ENCODE measurements at places on chromosomes 16 and 17.
A peak's percentile ranks its signal among the peaks of the same experiment; 100 is the strongest.

DNA sequence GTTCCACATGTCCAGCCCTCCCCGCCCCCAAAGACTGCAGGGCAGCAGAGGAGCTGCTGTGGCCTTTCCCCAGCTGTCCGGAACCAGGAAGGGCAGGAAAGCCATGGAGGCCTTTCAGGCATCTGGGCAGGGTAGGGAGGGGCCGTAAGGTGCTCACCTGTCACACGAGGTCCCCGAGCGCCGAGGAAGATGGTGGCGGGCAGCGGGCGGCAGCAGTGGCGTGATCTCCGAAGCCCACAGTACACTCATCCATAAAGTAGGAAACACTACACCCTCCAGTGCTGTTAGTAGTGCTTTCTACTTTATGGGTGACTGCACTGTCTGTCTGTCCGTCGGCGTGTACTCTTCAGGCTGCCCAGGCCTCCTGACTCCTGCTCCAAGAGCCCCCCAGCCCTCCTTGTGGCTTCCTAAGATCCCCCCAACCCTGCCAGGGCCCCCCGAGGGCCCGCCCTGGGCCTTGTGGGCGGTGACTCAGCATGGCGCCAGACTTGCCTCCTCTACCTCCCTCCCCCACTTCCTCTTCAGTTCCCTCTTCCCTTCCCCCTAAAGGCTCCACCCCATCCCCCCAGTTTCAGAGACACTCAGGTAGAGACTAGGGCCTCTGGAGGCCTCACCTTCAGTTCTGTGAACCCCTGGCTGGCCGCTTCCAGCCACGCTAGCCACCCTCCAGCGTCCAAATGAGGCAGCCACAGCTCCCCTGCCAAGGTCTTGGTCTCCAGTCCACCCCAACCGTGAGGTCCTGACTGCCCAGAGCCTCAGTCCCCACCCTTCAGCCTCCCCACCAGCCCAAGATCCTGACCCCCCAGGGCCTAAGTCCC, 2.6 kb upstream of the TSPOAP1 start:
- no peak for DNase-seq

- DNase-seq = no peak
Observed at GRCh38 chr17:64080174-64080618, 49.7 kb downstream of the ERN1 start.

- DNase-seq = peak; percentile 80
Observed at GRCh38 chr17:57995076-57995956, 7.3 kb upstream of the VEZF1 start.

GRCh38 chr17:8019665-8020650, 17.5 kb downstream of the GUCY2D start:
- no peak for DNase-seq

- DNase-seq = no peak
Observed at GRCh38 chr17:63692195-63692816, 7.6 kb downstream of the LIMD2 start.

GRCh38 chr17:78654325-78654724, 77.1 kb upstream of the DNAH17 start:
- DNase-seq = no peak

- DNase-seq = no peak
Observed at GRCh38 chr16:55834049-55834448, 1.2 kb upstream of the CES1 start.

- DNase-seq = no peak
Observed at GRCh38 chr17:69749911-69750310, 325.1 kb upstream of the KCNJ16 start.

DNA sequence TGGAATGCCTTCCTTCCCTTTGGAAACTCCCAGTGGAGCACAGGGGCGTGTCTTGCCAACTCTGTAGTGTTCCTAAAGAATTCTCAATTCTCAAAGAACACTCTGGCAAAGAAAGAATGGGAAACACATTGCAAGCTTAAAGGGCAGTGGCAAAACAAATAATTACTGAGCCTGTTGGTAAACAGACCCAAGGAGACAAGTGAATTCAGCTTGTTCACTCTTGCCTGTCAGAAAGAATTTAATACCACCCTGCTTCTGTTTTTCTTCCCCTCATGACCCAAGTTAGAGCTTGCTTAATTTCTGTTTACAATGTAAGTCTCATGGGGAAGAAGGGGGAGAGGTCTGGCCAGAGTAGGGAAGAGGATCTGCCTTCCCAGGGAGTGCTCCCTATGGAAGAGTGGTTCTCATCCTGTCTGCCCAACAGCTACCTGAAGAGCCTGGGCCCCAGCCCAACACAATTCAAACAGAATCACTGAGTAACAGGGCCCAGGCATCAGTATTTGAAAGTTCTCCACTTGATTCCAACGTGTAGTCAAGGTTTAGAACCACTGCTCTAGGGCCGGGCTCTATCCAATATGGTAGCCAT, 386.0 kb downstream of the SLC39A11 start:
- no peak for DNase-seq

GRCh38 chr17:45061606-45062205, 589 bp downstream of the NMT1 start:
- DNase-seq = no peak

- peak; percentile 29 for DNase-seq
Observed at GRCh38 chr17:4969551-4970173, 2.0 kb upstream of the SPAG7 start.

DNA sequence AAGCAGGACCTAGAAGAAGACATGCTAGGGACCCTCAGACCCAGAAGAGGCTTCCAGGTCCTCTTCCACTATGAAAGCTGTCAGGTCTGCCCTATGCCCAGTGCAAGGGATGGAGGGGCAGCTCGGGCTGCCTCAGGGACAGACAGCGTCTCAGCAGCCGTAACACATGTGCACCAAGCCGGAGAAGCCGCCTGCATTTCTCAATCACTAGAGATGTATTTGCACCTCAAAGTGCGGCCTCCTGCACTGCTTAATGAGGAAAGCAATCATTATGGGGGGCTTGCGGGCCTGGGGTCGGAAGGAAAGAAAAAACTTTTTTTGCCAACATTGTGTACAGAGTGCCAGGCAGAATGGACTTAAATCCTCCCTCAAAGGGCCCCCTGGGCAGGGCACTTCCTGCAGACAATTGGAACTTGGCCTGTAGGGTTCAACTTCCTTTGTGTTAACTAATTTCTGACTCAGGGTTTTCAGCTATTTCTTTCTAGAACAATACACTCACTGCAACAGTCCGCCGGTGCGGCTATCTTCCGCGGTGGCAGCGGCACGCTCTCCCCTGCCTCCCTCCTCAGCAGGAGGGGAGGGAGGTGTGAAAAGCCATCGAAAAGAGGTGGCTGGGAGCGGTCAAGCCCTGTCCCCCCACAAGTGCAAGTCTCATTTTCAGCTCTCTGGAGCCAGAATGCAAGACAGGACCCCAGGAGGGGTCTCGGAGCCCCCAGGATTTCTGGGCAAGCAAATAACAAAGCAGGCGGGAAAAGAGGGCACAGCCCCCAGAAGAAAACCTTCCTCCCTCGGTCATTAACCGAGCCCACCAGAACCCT, 101.2 kb downstream of the ZNF423 start:
- no peak for DNase-seq

GRCh38 chr16:19776147-19776546, 58.1 kb downstream of the IQCK start:
- no peak for DNase-seq

DNA sequence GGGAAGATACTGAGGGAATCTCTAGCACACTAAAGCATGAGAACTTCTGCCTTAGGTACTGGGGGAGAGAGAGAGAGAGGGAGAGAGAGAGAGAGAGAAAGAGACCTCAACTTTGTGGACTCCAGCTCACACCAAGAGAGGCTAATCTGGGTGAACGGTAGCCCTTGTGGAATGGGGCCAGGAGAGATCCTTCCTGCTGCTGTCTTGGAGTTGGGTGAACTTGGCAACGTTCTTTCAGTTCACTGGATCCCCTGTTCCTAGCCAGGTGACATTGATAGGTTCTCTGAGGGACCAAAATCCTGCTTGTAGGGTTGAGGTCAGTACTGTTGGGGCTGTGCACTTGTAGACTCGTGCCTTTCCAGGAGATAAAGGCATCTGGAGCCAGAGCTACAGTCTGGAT, 26.5 kb upstream of the WFIKKN2 start:
- no peak for DNase-seq

DNA sequence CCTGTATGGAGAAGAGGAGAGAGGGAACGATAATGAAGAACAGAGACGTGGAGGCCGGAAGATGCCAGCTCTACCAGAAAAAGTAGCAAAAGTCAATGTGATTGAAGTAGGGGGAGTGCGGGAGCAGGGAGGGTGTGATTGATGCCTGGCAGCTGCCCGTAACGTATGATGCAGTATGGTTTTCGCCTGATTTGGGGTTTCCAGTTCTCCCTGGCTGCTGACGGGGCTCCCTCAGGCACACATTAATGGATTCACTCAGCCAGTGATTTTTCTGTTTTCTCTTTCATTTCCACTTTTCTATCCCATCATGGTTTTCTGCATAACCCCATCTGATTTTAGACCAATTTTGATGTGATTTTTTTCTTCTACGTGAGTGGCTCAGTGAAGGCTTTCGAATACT, 62.1 kb downstream of the PRKCA start:
- DNase-seq = no peak

- no peak for DNase-seq
Observed at GRCh38 chr17:78045316-78045715, 83.2 kb downstream of the TMC6 start.

DNA sequence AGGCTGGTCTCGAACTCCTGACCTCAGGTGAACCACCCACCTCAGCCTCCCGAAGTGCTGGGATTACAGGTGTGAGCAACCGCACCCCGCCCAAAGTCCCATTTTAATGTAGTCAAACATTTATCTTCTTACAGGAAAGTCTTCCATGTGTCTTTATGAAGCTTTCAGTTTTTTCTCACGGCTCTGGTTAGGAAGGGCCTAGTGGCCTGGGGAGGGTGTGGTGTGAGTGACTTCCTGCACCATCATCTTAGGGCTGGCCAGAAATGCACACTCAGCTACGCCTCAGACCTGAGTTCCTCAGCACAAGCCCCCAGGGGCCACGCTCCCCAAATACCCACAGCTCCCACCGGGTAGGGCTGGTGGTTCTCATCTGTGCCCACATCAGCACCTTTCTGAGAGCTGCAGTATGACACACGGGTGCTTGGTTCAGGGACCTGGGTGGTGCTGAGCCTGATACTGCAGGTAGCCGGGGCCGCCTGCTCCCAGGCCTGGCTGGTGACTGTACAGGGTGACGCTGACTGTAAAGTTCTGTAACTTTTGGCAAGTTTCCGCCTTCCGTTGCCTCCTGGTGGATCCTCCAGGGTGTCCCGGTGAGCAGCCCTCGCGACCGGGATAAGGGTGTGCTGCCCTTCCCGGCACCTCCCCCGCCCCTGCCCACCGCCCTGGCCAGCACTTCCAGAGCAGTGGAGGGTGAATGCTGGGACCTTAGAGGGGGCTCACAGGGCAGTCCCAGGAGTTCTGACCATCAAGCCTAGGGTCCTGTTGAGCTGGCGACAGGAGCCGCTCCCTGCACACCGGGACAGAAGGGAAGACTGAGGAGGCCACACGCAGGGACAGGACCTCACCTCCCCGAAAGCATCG, 52.5 kb downstream of the ZNF778 start:
- no peak for DNase-seq

DNA sequence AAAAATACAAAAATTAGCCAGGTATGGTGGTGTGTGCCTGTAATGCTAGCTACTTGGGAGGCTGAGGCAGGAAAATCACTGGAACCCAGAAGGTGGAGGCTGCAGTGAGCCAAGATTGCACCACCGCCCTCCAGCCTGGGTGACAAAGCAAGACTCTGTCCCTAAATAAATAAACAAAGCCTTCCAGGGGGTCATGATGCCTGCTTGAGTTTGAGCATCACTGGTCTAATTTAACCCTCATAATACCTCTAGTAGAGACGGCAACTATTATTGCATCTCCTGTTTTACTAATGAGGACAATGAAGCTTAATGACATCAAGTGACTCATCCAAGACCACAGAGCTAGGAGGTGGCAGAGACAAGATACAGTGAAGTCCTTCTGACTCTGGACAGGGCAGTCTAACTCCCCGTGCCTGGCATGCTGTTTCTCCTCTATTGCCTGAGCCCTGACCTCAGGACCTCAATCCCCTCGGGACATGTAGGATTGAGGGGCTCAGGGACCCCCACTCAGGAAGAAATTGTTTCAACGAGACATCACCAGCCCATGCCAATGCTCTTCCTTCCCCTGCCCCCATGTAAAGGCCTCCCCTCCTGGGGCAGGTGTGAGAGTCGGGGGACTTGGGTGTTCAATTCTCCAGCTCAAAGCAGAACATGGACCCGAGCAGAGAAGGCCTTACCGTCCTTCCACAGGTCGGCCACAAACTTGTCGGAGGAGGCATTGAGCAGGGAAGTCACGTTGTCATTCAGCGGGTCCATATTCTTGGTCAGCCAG, 102.9 kb downstream of the NDE1 start:
- no peak for DNase-seq

DNA sequence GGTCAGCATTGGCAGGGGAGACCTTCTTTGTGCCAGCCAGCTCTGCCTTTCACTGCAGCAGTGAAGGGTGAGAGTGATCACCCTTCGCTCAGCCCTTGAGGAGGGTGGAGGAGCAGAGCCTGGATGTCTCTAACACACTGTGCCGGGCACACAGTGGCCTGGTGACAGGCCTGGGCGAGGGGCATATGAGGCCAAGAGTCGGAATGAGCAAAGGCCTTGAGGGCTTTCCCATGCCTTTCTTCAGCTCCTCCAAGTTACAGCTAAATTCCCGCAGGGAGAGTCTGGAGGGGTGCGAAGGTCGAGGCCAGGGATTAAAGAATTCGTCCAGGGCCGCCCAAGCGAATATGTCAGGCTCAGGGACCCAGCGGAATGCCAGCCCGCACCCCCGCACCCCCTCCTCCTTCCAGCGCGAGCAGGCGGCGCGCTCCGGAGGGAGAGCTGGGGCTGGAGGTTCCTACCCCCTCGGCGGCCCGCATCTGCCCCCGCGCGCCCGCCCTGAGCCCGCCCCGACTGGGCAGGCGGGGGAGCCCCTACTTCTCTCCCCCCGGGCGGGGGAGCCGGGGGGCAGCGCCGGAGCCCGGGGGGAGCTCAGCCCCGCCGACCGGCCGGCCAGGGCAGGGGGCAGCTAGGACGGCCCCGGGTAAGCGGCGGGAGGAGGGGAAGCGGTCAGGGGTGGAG, at the start of gene RASL10B:
Gene RASL10B, plus strand, starts transcription at position 401 of the 678 bp plus-strand sequence. CDS start 3,546 bp downstream, outside the sequence.
- DNase-seq = peak; percentile 90

DNA sequence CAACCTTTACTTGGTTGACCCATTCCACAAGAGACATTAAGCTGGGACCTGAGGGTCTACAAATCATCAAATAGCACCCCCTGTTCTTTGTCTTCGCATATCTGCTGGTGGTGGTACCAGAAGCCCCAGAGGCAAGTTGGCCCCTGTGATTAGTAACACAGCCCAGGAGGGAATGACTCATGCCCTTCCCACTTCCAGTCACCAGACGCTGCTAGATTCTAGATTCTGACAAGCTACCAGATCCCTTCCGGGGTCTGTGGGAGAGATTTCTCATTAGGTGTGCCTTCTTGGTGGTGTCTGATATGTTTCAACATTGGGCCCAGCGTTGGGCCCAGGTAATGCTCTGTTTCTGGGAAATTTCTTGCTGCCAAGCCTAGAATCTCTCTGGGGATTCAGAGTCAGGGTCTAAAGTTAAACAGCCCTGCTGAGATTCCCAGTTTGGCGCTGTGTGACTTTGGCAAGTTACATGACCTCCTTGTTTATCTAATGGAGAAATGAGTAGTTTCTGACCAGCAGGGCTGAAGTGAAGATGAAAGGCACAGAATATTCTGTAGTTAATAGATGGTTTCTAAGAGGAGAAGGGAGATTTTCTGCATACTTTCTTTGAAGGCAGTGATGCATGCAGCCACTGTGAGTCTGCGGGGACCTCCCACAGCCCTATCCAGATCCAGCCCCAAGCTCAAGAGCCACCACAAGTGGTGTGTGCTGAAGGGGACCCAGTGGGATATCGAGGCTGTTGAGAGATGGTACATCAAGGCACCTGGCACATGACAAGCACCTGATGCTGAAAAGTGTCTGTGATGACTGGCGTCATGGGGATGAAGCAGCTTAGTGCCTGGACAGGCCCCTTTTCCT, 3.9 kb downstream of the TRPV2 start:
- DNase-seq = peak; percentile 81

Measured in AG08396 (cell line).